Body of pancreas (tissue), 4 donors: ENCODE measurements at places on chromosomes 5 and 9. TPM values are rescaled to one million over a fixed set of nuclear protein-coding genes. Genes with fewer than 3 reads are reported as not detected.

GRCh38 chr5:74442466-74442865 is 198.1 kb downstream of the ENC1 start:
- DNase-seq: no peak

DNA sequence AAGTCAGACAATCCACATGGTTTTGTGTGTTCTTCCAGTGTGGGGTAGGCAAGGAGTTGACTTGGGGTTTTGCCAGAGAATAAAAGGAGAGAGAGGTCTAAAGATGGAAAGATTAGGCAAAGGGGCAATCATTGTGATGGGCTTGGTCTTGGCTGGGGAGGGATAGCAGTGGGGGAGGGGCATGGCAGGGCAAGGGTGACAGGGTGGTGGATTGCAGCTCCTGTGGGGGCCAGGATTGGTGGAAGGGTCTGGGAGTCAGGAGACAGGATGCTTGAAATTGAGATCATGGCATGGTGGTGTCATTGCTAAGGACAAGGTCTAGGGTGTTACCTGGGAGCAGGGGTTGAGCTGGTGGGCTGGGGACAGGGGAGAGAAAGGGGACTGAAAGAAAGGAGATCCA is 57.6 kb downstream of the ZNF618 start:
- peak; percentile 9 for DNase-seq

Gene TEX48
- total RNA-seq: not detected

DNA sequence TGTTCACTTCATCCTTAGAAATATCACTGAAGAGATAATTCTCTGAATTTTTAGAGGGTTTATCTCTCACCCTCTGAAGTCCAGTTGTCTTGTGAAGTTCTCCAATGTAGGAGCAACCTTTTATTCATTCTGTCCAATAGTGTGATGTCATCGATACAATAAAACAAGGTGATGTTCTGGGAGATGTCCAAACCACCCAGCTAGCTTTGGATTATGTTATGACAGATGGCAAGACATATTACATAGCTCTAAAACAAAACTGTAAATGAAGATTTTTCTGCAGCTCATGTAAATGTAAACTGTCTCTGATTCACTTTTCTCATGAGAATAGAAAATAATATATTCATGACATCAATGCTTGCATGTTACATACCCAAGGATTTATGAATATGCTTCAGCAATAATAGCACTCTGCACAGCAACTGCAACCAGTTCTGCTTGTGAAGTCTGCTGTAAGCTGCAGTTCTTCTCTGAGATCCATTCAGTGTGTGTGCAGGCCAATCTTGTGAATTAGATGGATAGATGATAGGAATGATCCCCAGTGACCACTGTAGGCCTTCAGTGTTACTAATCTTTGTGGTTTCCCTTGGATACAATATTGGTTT is 172.6 kb upstream of the CDH12 start:
- no peak for DNase-seq

Gene KCNIP1
- total RNA-seq: 0.52 TPM

DNA sequence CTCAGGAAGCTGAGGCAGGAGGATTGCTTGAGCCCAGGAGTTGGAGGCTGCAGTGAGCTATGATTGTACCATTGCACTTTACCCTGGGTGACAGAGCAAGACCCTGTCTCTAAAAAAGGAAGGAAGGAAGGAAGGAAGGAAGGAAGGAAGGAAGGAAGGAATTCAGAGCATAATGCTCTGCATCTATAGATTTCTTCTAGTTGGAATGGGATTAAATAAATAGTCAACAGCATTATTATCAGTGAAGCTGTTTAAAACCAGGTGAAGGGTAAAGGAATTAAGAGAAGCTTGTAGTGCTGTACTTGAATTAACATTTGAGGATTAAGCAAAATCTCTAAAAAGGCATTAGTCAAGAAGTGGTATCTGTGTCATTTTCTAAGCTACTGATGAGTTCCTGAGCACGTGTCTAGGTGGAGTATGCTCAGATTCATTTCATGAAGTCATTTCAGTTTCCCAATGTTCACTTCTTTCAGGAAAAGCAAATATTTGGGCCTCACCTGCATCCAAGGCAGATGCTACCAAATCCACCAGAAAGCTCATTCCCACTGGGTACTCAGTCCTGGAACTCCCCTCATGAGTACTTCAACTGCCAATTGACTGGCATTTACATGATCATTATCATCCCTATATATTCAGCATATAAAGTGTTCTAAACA is 8.4 kb downstream of the PDE6A start:
- DNase-seq: no peak
